Pulmonary artery endothelial cell (primary cell): ENCODE measurements at places on chromosomes 11 and 22. TPM values are rescaled to one million over a fixed set of nuclear protein-coding genes. Genes with fewer than 3 reads are reported as not detected.

- DNase-seq: no peak
Measured at GRCh38 chr22:45883811-45884170, 93.2 kb downstream of the WNT7B start.

DNA sequence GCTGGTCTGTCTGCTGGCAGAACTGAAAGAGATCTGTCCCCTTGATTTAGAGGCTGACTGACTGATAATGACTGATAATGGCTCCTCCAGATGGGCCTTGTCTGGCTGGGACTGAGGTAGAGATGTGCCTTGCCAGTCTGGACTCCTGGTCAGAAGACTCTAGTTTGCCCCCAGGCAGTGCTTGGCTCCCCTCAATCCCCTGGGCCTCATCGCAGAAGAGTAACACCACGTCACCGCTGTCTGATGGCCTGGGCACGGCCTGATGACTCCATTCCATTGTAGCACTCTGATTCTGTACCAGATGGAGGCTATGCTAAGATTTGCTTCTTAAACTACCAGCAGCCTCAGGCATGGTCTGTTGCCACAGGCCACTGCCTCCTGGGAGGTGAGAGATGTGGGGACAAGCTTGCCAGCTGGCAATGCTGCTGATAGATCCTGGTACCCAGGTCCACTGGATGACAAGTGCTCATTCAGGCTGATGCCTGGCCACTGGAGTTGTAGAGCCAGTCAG is 19.1 kb downstream of the CYB5R2 start:
- DNase-seq: no peak

- DNase-seq: no peak
Measured at GRCh38 chr11:72930008-72930407, 115.8 kb downstream of the ATG16L2 start.

DNA sequence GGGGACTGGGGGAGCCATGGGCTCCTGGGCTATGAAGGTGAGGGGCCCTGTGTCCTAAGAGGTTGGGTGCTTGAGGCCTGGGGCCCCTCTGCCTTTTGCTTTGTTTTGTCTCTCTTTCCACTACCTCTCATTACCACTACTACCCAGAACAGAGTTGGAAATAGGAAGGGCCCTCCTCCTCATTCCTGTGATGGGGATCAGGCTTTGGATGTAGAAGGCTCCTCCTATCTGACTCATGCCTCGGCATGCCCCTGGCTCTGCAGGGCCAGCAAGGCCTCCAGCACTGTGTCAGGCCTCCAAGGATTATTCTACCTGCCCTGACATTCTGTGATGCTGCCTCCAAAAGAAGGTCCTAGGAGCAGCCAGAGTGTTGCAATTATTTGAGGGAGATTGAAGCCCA is 766 bp downstream of the IZUMO1R start:
- no peak for DNase-seq

GRCh38 chr11:113877670-113878055 is 2.3 kb upstream of the USP28 start:
- peak; percentile 39 for DNase-seq

Gene ZNF280B
- total RNA-seq: 0.28 and 0.46 TPM in 2 replicates

GRCh38 chr11:82908311-82908710 is 6.8 kb downstream of the DDIAS start:
- no peak for DNase-seq

Gene CASP4
- total RNA-seq: 180 and 192 TPM in 2 replicates

DNA sequence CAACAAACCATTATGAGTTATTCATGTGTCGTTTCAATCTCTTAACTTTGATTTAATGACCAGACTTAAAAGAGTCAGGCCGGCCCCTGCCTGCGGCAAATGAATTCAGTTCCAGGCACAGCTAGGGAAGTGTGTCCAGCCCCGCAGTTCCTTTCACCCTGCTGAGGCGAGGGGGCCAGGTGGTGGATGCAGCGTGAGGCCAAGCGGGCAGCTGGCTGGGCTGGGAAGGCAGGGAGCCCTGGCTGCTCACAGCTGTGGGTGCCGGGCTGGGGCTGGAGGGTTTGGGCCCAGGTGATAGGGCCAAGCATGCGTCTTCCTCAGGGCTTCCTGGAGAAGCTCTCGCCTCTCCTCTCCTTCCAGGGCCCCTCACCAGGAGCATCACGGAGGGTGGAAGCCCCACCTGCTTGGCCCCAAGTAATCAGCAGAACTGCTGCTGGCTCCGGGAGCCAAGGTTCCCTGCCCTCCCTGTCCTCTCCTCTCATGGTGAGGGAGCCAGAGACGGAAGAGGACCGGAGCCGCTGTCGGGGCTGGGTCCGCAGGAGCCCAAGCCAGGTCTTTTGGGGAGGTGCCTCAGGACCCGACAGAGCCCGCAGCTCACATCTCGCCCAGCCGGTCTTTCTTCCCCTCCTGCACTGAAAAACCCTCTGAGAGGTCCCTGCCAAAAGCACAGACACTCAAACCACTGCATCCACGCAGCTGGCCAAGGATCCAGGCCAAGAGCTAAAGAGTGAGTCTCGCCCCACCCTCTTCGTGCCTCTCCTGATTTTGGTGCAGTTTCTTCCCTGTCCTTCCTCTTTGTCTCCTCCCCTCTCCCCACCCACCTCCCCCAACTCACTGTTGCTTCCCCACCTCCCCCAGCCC is 97.0 kb downstream of the ST3GAL4 start:
- no peak for DNase-seq

Gene TECTA
- total RNA-seq: 0.25 and 0.33 TPM in 2 replicates

Gene OMP
- total RNA-seq: 0.42 TPM in 1 of 2 replicates, not detected in the other

DNA sequence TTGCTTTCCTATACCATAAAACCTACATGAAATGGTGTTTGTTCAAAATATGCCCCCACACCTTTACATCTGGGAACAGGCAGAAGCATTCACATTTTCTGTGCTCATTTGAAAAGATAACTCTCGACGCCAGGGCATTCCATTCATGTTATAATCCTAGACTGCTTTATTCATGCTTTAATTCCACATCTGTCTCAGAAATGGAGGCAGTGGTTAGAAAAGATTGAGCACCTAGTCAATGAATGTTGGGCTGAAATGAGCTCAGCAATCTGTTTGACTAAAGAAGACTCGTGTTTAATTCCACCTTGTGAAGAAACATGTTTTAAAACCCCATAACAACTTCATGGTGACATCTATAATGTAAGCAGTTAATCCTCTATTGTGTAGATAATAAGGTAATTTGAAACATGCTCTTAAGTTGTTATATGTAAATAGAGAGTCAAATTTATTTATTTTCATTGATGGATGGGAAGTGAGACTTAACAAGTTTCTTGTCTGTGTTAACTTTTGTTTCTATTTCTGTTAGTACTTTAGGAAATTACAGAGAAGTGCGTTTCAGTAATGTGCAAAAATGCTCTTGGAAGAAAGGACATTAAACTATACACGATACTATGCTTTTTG is 217.5 kb downstream of the DDX10 start:
- no peak for DNase-seq

- peak; percentile 69 for DNase-seq
Measured at GRCh38 chr11:17683377-17684161, 35.8 kb upstream of the MYOD1 start.

Gene CEP164
- 28.8 and 32.8 TPM in 2 replicates for total RNA-seq

DNA sequence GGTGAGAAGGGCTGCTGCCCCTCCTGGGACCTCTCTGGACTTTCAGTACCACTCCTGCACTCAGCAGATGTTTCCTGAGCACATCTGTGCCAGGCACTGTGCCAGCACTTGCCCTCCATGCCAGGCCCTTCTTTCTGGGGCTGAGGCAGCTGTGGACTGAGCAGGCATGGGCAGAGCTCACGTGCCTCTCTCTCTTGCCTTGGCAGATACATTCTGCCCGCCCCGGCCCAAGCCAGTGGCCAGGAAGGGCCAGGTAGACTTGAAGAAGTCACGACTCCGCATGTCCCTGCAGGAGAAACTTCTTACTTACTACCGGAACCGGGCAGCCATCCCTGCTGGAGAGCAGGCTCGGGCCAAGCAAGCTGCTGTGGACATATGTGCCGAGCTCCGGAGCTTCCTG is 8.3 kb upstream of the ATF4 start:
- DNase-seq: no peak

GRCh38 chr11:196786-197731 is 4.2 kb downstream of the SCGB1C1 start:
- DNase-seq: no peak

- DNase-seq: no peak
Measured at GRCh38 chr11:5631417-5631816, 6.6 kb downstream of the TRIM34 start.

Gene HEPN1
- total RNA-seq: 0.11 TPM in 1 of 2 replicates, not detected in the other

- no peak for DNase-seq
Measured at GRCh38 chr22:49604732-49605302, 222.9 kb downstream of the BRD1 start.

- no peak for DNase-seq
Measured at GRCh38 chr11:15737320-15737719, 619.0 kb downstream of the SOX6 start.

Gene MMP13
- total RNA-seq: not detected in 2 replicates

DNA sequence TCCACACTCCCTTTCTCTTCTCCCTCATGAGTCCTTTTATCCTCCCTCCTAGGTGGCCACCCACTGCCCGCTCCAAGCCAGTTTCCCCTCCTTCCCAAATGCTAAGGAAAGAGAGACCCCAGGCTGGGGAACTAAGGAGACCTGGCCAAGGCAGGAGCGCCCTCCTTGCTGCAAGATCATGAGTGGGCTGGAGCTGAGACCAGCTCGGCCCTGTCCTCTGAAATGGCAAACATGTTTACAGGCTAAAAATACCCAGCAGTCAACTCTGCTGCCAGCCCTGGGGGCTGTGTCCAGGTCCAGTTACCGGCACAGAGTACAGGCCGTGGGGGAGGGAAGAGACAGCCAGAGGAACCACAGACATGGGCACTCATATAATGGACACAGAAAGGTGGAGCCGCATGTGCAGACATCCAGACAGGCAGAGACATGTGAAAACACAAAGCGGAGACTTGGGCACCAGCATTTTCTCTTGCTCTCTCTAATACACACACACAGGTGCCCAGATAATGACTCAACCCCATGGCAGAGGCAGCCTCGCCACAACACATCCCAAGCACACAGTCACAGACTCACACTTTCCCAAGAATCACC is 1.2 kb upstream of the AHNAK start:
- no peak for DNase-seq

DNA sequence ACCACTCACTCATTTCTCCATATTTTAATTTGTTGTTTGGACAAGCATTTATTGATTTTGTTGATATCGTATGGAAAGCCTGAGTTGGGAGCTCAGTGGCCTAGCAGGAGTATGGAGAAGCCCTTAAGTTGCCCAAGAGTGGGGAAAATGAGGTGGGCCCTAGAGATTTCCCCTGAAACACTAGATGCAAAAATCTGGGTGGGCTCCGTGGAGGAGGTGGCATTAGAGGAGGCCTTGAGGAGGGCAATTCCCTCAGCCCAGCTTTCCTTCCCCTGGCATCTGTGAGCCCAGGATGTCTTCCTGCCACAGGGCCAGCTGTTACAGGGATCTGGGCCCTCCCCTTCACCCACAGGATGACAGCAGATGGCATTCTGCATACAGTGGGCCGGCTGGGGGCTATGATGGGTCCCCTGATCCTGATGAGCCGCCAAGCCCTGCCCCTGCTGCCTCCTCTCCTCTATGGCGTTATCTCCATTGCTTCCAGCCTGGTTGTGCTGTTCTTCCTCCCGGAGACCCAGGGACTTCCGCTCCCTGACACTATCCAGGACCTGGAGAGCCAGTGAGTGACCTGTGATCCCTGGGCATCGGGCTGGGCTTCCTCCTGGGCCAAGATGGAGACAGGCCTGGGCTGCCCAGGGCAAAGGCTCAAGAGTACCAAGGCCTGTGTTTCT is 21.6 kb upstream of the SLC22A12 start:
- no peak for DNase-seq

- DNase-seq: no peak
Measured at GRCh38 chr11:94142308-94143281, 14.0 kb downstream of the PANX1 start.

DNA sequence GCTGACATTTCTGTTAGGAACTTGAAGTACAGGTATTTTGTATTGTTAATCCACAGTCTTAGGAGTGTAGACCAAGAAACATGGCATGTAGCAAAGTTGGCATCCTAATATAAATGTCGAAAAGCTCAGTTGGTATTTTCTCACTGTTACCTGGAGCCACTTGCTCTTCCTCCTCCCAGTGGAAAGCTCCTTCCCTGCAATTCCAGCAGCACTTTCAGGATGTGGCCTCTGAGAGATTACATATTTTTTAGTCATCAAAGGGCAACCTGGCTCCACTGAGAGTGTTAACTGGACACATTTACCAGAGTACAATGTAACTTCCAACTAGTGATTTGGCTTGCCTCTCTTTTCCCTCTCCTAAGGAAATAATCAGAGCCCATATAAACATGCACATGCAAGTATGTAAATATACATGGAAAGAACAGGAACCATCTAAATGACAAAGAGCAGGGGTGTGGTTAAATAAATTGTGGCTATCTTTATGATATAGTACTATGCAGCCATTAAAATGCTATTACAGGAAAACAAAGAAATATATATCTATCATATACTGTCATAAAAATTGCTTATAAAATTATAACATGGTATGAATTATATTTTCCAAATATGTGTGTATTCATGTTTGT is 14.3 kb upstream of the EED start:
- DNase-seq: no peak

Gene TST
- total RNA-seq: 46.9 and 64.9 TPM in 2 replicates

GRCh38 chr22:44676441-44677352 is 25.3 kb upstream of the PRR5 start:
- DNase-seq: no peak
